AG04449 (cell line): ENCODE measurements at places on chromosomes 6 and 20.

DNA sequence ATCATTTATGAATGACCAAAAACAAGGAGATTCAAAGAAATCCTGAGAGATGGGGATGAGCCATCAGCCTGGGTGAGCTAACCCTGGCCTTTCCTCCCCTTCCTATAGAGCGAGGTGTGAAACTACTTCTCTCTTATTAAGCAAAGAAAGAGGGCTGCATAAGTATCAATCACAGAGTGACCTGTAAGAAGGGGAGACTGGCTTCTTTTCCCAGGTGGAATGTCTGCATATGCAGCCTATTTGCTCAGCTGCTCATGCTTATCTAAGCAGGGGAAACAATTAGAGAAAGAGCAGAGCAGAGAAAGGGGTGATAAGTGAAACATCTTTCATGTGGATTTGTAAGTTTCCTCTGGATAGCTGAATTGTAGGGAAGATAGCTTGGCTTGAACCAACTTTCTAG lies 160.0 kb downstream of the PKHD1 start:
- DNase-seq = no peak

DNA sequence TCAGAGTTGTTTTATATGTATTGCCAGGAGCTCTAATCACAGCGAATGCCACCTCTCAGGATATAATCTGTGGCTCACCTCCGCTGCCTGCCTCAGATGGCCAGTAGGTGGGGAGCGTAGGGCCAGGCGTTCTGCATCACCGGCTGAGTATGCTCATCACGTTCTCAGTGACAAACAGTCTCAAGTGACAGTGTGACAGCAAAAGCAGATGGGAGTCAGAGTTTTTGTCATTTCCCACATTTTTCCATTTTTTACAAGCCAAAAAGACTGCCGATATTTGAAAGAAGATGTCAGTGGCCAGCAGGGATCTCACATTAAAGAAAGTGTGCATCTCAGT lies 208.7 kb downstream of the ALDH8A1 start:
- DNase-seq = no peak

GRCh38 chr20:461254-462198 lies 807 bp downstream of the TBC1D20 start:
- no peak for DNase-seq

DNA sequence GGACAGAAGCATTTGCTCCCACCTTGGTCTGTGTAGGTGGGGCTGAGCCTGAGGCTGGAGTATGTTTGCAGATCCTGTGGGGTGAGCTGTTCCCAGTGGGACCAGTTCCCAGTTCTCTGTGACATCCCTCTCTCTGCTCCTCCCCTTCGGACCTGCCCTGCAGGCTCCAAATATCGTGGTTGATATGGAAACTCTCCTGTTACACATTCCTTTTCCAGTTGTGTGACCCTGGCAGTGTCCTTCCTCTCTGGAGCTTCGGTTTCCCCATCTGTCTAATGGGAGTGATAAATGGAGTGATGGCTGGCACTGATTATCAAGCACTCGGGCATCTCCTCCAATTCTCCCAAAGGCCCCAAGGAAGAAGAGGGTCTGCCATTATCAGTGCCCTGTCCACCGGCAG lies 15.7 kb upstream of the TGM2 start:
- DNase-seq = no peak

DNA sequence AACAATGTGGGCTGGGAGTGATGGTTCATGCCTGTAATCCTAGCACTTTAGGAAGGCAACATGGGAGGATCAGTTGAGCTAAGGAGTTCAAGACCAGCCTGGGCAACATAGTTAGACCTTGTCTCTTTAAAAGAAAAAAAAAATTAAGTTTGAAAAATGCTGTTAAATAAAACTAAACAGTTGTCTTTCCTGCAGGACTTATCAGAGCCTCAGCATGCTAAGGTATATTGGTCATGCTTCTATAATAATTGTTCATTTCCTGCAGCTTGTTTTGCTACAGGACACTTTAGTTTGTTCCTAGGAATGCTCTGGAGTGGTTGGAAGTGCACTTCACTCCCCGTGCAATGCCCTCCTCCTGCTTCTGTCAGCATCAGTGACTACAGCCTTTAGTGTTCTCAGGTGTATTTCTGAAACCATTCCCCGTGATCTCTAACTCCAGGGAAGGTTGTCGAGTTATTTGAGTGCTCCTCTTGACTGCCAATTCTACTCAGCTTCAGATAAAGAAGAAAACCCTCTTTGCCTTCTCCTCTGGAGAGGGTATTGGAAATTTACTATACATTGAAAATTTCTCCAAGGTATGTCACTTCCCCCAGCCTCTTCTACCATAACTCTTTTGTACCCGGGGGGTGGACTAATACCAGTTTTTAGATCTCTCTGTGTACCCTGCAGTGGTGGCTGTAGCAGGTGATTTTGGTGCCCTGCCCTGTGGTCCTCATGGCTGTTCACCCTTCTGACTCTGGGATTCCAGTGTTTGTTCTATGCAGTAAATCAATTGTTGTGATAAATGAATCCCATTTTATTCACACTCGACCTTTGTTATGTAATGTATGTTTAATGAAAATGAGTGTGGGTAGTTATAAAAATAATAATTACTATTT lies 33.8 kb downstream of the NHLRC1 start:
- no peak for DNase-seq

GRCh38 chr20:12970372-12970821 lies 38.4 kb upstream of the SPTLC3 start:
- no peak for DNase-seq

DNA sequence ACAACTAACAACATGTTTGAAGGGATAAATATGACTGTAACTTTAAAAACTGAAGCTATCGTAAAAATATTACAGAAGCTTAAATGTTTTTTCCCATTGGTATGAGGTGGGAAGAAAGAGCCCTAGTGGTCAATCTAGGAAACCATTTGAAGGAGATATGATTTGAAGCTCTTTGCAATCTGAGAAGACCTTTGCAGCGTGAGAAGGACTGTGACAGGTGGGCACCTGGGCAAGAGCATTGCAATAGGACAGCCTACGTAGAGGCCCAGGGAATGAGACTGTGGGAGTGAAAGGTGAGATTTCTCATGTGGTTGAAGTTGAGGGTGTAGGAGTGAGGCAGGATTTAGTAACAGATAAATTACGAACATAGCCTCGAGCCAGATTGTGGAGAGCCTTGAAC lies 108.0 kb upstream of the PDE7B start:
- no peak for DNase-seq

- no peak for DNase-seq
Measured at GRCh38 chr6:40340957-40341356, 246.2 kb downstream of the LRFN2 start.

DNA sequence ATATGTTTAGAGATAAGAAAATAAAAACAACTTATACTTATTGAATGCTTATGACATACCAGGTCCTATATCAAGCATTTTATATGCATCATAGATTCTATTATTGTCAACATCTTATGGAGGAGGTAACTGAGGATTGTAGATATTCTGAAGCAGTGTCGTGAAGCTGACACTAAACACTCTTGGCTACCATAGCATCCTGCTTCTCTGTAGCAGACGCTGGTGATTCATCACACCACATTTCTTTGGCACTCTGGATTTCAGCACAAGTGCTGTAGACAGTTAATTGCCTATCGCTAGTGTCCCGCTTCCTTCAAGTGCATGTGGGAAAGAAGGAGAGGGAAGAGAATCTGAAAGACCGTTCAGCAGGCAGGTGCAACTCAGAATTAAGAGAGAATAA lies 317.1 kb downstream of the PLCB1 start:
- DNase-seq = no peak

DNA sequence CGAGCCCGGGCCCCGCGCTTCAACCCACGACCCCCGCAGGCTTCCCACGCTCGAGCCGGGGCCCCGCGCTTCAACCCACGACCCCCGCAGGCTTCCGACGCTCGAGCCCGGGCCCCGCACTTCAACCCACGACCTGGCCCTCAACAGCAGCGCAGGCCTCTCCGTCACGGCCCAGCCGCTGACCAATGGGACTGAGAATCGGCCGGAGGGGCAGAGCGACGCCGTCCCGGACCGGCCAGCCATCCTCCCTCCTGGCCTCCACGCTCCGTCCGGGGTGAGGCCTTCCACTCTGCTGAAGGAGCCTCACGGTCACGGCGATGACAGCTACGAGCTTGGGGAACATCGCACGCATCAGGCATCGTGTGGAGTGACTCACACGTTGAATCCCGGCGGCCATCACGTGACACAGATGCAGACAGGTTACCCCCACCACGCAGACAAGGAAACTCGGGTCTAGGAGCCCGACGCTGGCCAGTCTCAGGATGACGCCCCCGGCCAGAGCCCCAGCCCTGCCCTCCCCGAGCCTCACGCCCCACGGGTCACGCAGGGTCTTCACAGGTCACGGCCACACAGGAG lies 6.1 kb downstream of the KCNQ2 start:
- no peak for DNase-seq

DNA sequence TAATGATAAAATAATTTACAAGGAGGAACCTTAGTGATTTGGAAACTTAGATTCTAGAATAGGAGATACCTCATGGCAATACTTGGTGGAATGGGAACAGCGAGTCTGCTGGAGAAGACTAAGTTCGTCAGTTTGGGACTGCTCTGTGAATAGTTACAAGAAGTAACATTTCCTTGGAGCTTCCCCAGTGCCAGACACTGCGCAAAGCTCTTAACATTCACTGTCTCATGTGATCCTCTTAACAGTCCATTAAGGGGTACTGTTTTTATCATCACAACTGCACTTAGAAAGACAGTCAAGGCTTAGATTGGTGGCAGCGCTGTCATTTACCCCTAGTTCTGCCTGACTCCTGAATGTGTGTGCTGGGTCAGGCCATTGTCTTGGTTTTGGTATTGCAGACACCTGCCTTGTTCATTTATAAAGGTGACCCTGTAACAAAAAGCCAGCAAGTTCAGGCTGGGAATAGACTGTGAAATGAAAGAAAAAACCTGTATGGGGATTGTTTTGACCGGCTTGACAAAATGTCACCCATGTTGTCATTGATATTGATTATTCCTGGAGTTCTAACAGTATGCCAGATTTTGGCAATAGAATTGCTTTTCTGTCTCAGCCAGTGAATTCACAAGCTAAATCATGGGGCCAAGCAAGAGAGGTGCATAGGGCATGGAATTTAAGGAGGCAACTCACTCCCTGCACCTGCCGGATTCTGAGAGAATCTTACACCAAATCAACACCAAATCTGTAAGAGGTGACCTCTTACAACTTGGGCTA lies 118.4 kb downstream of the SASH1 start:
- DNase-seq = no peak

GRCh38 chr6:102204351-102204750 lies 810.8 kb downstream of the GRIK2 start:
- DNase-seq = no peak

DNA sequence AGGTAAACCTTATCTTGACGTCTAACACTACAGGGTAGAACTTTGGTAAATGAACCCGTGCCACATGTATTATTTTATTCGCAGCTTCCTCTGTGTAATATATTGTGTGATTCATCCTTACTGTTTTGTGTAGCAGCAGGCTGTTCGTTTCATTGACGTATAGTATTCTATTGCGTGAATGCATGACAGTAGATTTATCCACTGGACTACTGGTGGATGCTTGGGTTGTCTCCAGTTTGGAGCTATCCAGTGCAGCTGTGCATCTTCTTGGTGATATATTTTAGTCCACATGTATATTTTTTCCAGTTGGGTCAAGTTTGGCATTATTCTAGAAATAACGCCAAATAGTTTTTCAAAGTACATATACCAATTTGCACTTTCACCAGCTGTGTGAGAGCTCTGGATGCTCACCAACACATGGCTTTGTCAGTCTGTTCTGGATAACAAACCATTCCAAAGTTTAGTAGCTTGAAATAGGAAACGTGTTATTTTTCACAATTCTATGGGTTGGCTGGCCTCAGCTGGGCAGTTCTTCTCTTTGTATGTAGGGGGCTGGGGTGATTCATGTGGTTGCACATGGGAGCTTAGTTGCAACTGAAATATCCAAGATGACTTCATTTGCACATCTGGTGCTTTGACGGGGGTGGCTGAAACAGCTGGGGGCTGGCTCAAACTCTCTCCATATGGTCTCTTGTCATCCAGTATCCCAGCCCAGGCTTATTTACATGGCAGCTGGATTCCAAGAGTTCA lies 9.3 kb downstream of the ECT2L start:
- DNase-seq = no peak

GRCh38 chr6:118100717-118101116 lies 193.7 kb downstream of the SLC35F1 start:
- DNase-seq = no peak

- no peak for DNase-seq
Measured at GRCh38 chr20:57034001-57034400, 232.4 kb downstream of the BMP7 start.

DNA sequence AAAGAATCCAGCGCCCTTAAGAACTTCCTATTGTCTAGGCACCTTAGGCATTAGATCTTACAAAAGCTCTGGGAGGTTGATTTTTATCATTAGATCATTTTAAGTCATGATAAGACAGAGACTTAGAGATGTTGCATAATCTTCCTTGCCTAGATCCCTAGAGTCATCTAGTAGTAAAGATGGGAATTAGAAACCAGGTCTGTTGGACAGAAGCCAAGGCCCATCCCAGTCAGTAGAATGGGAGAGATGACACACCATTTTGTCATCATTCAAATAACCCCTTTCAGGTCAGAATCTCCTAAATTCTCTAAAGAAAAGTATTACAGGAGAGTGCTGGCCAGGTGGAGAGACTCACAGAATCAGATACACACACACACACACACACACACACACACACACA lies 579.1 kb downstream of the BMP2 start:
- DNase-seq = no peak

DNA sequence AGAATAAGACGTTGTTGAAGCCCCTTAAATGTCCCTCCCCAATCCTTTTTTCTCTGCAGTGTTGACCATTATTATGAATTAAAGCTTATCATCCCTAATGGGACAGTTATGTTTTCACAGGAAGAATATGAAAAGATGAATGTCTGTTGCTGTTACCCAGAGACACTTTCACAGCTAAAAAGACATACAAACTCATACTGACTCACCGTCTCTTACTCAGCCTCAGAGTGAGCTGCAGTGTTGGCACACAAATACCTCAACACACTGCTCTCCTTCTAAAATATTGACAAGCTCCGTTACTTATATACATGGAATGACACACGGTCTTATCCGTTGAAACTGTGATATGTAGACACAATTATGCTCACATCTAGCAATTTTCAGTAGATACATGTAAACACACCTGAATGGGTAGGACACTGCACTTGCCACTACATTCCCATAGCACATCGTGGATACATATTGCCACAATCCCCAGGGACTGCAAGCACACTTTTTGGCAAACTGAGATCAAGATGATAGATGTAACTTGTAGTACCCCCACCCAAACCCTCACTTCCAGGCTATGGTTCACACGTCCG lies 9.6 kb upstream of the SAPCD1 start:
- DNase-seq = no peak
